Fibroblast of lung (primary cell): ENCODE measurements at places on chromosomes 13 and 19.

DNA sequence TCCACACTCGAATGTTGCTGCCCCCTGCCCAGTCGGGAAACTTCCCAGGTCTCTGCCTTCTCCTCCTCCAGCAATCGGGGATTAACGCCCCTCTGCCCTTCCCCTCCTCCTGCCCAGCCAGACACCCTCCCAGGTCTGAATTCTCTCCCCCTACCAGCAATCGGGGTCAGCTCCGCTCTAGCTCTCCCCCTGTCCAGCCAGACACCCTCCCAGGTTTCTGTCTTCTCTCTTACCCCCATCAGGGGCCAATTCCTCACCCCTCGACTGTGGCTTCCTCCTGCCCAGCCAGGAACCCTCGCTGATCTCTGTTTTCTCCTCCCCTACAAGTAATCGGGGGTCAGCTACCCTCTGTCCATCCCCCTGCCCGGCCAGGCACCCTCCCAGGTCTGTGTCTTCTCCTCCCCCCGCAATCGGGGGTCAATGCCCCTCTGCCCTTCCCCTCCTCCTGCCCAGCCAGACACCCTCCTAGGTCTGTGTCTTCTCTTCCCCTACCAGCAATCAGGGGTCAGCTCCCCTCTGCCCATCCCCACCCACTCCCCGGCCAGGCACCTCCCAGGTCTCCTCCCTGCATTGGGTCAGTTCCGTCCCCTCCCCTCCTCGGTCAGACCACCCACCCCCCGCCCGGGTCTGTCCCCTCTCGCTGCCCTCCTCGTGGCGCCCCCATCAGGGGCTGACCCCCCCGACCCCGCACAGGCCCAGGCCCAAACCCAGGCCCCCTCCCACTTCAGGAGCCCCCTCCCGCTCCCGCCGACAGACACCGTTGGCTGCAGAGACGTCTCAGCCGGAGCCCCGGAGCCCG lies 668 bp downstream of the ZFR2 start:
- no peak for DNase-seq

GRCh38 chr19:17304386-17305215 lies 1.1 kb upstream of the MRPL34 start:
- DNase-seq, result no peak

DNA sequence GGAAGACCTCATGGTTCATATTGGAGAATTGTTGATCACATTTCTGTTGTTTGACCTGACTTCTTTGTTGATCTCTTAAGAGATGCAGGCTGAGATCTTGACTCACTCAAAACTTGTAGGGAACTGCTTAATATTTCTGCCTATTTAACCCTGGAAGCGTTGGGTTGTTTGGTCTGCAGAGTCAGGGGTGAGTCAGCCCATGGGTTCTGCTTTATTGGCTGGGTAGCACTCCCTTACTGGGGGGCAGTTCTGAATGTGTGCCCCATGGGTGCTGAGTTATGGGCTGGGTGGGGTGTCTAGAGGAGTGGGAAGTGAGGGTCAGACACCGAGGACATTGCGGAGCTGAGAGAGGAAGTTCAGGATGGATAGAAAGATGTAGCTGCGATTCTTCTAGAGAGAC lies 87.9 kb downstream of the LRCH1 start:
- peak; percentile 28 for DNase-seq

DNA sequence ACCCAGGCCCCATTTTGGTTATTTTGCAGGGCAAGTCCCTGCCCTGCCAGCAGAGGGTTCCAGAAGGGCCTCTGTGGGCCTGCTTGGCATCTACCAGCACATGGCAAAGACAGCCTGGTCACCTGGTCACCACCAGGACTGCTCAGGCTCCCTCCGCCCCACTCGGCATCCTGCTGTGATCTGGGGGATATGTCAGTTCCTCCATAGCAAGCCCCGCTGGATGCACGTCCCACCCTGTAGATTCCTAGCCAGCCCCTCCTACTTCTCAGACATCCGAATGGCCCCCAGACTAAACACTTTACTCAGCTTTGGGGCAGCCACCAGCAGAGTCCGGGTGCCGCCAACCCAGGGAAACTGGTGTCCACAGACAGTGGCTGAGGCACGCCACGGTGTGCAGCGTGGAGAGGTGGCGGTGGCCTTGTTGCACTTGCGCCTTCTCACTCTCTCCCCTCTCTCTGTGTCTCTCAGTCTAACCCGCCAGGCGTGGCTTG lies 31.8 kb upstream of the USE1 start:
- no peak for DNase-seq

DNA sequence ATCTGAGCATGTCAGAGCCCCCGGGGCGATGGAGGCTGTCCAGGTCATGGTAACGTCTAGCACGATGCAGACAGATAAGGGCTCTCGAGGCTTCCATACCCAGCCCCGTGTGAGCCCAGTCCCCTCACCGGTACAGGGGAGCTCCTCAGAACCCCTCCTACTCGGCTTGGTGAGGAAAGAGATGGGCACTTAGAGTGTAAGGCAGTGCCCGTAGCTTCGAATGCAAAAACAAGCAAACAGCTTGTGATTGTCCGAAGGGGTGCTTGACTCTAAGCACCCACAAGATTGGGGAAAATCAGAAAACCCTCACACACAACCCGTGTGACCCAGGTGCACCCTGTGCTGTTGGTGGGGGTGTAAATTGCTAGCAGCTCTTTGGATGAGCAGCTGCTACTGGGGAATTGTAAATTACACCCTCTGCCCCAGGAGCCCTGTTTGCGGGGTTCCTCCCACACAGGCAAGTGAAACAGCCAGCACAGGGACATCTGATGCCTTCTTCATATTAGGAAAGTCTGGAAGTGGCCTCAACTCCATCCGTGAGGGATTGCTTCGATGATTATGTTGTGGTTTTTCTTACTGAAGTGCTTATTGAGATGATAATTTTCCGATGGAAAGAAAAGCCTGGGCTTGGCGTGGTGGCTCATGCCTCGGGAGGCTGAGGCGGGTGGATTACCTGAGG lies 918 bp upstream of the PSPN start:
- DNase-seq, result no peak

- no peak for DNase-seq
These were observed 428.5 kb downstream of the SPRY2 start for GRCh38 chr13:79912403-79912802.

- no peak for DNase-seq
These were observed 26.2 kb downstream of the CELF5 start for GRCh38 chr19:3250675-3251074.

DNA sequence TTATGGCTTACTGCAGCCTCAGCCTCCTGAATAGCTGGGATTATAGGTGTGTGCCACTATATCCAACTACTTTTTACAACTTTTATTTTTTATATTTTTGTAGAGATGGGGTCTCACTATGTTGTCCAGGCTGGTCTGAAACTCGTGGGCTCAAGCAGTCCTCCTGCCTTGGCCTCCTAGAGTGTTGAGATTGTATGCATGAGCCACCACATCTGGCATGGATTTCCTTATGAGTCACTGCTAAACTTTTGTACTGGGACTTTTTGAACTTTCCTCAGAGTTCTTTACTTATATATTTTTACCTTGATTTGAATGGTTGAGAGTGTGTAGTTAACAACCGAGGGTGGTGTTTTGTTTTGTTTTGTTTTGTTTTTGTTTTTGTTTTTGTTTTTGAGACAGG lies 33.4 kb downstream of the DNAJC3 start:
- peak; percentile 73 for DNase-seq

GRCh38 chr19:58367698-58368454 lies 5.3 kb upstream of the ZNF497 start:
- DNase-seq, result no peak

DNA sequence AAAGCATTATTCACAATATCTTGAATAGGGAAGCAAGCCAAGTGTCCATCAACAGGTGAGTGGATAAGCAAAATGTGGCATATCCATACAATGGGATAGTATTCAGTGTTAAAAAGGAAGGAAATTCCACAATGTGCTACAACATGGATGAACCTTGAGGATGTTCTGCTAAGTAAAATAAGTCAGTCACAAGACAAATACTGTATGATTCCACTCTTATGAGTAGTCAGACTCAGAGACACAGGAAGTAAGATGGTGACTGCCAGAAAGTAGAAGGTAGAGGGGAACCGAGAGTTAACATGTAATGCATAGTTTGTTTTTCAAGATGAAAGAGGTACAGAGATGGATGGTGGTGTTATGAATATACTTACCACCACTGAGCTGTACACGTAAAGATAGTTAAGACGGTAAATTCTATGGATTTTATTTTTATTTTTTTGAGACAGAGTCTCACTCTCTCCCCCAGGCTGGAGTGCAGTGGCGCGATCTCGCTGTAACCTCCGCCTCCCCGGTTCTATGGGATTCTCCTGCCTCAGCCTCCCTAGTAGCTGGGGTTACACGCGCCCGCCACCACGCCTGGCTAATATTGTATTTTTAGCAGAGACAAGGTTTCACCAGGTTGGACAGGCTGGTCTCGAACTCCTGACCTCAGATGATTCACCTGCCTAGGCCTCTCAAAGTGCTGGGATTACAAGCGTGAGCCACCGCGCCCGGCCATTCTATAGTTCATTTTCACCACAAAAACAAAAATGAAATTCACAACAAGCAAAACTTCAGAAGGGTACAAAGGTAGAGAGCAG lies 1.0 kb upstream of the CHAMP1 start:
- no peak for DNase-seq

GRCh38 chr13:26707122-26708006 lies 53.2 kb downstream of the GPR12 start:
- DNase-seq, result peak; percentile 46

DNA sequence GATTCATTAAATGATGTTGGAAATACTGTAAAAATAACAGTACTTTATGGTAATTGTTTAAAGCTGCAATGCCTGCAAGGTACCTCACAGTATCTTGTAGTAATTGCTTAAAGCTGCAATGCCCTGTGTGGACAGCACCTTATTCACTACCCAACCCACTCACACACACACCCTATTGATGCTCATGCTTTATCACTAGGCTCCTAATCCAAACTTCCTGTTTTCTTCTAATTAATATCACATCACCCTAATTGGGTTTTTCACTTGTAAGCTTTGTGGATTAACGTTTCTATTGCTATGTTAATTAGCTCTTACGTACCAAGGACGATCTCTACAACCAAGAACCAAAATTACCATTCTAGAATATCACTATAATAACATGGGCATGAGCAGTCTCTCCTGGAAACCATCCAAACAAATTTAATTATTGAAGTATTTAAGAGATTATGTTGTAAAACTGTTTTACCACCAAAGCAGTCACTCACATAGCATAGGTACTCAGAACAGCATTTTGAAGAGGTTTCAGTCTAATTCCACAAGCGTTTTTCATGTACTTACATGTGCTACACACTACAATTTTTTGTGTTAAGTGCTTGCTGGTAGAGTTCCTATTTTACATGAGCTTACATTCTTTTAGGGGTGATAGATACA lies 303.8 kb downstream of the PCDH9 start:
- DNase-seq, result no peak

- DNase-seq, result no peak
These were observed 149.9 kb upstream of the HTR2A start for GRCh38 chr13:47046706-47047105.

DNA sequence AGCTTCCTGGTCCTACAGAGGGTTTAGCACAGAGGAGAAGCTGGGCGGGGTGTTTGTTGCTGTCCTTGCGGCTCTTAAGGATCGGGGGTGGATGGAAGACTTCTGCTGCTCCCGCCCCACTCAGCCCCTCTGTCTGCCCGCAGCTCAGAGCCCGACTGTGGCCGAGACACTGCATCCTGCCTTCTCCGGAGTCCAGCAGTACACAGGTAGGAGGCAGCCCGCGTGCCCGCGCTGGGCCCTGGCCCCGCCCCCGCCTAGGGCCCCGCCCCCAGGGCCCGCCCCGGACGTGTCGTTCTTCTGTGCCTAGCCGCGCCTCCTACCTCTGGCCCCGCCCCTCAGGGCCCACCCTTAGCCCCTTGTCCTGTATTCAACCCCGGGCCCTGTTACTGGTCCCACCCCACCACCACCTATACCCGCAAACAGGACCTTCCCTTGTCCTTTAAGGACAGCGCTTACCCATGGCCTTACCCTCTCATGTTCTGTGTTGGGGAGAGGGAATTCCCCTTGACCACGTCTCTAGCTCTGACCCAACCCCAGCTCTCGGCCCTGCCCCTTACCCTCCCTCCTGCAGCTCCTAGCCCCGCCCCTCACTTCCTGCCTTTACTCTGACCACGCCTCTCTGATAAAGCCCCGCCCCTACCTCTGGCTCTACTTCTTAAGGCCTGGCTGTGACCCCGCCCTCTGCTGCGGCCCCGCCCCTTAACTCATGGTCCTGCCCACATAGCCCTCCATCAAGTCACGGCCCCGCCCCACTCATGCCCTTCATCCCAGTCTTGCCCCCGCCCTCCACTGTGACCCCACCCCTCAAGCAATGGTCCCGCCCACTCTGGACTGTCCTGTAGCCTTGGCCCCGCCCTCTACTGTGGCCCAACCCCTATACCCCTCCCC lies 60.5 kb downstream of the CELF5 start:
- DNase-seq, result peak; percentile 47

DNA sequence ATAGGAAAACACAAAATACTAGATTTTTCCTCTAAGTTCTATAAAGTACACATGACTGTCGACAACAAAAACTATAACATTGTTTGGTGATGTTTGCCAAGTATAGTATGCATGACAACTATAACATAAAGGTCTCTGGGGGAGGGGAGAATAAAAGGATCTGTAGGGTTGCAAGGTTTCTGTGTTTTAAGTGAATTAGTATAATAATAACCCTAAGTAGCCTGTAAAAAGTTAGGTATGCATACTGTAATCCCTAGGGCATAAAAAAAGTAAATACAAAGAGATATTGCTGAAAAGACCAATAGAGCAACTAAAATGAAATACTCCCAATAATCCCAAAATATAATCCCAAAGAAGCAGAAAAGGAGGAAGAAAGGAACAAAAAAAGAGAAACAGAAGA lies 14.6 kb downstream of the MYCBP2 start:
- no peak for DNase-seq

GRCh38 chr19:8703223-8703622 lies 4.6 kb upstream of the ACTL9 start:
- no peak for DNase-seq

DNA sequence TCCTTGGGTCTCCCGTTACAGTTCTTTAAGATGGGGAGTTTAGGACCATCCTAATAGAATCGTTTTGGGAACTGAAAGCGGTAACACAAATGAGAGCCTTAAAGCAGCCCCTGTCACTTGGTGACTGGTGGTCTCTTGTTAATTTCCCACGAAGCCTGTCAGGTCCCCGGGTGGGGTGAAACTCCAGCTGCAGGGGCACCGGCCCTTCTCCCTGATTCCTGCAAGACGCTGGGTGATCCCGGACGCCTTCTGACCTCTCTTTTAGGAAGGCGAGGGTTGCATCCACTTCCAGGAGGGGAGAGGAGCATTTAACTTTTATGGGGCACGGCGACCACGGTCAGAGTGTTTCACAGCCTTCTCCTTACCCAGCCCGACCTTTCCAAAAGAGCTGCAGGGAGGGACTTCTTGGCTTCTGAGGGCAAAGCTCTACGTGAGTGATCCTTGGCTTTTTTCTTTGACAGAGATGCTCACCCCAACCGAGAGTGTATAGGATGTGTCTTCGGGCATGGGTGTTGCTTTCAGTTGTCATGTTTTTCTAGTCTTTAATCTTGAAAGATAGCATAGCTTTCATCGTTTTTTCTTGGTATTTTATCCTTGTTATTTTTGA lies 688 bp downstream of the ZNF225 start:
- DNase-seq, result no peak

GRCh38 chr19:41219924-41220567 lies 1.0 kb downstream of the AXL start:
- peak; percentile 72 for DNase-seq
